Brain microvascular endothelial cell (primary cell): ENCODE measurements at places on chromosomes 12 and 14.

GRCh38 chr14:27672047-27672446, 1074.2 kb upstream of the NOVA1 start:
- DNase-seq = no peak

- DNase-seq = no peak
Observed at GRCh38 chr12:97235102-97235501, 227.5 kb upstream of the RMST start.

DNA sequence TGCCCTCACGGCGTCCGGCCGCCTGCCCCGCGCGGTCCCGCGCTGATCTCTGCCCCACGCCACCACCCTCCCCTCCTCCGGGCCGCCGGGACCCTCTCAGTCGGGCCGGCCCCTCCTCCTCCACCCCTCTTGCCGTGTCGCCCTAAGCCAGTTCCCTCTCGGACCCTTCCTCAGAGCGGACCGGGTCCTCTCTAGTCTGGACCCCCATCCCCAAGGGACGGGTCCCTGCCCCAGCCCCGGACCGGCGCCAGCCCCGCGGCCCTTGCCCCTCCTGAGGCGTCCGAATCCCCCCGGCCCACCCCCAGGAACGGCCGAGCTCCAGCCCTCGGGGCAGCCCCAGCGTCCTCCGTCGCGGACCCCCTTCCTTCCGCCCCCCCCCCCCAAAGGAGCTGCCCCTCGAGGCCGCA, 485 bp downstream of the PPP4R4 start:
- DNase-seq = no peak

DNA sequence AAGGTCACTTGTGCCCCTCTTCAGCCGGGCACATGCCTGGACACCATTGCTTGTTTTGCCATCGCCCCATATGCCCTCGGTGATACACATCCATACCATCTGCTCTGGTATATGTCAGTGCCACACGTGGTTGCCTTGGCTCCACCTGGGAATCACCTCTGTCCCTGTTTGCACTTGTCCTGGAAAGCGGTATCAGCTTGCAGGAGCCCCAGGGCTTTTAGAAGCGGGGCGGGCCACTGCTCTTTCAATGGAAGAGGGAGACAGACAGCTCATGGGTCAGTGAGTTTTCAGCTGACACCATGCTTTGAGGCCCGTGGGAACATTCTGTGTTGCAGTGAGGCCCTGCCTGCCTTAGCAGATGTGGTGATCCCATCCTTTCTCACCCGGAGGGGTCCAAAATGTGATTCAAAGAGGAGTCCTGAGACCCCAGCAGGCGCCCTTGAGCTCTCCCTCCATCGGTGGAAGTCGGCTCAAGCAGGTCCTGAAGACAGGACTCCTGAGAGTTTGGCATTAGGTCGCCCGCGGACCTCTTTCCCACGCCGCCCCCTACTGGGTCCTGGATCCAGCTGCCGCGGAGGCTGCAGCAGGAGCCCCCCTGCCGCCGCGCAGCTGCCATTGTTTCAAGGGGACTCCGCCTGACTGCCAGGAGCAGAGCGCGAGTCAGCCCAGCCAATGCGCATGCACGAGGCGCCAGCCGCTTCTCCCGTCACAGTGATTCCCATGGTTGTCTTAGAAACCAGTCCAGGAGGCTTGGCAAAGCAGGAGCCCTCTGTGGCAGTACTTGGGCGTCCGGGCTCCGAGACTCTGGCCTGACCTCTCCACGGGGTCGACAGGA, 773.2 kb upstream of the ALG10B start:
- no peak for DNase-seq

DNA sequence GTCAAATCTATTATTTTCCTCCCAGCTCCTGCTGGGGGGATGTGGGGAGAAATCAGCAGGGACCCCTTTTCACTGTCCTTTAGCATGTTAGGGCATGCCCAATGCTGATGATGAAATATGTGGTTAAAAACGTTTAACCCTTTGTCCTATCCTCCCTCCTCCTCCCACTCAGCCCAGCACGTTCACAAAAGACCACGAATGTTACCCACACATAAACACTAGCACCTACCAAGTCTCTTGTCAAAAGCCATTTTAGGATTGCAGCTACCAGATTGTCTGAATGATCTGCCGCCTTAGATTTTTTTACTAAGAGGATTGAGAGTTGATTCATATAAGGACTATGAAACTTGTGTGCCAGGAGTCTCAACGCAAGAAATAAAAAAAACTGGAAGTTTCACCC, 70.4 kb downstream of the TBK1 start:
- no peak for DNase-seq

DNA sequence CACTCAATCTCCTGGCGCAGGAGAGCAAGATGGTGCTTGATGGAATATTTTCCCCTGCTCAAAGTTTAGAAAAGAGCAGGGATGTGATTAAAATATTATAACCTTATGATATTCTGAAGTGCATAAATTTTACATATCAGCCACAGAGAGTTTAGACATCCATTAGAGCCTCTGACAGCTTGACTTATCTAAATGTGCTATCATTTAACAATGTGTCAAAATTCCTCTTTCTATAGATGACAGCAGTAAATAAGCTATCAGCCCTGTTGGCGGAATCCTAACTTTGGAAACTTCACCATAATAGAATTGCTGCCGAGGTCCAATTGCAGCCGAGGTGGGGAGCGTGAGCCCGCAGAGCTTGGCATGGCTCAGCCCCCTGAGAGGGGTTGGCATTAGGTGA, 117.7 kb upstream of the MYL2 start:
- no peak for DNase-seq

- DNase-seq = no peak
Observed at GRCh38 chr12:117147639-117148038, 42.6 kb downstream of the FBXO21 start.

GRCh38 chr14:89957791-89958190, 2.1 kb downstream of the TDP1 start:
- peak; percentile 4 for DNase-seq

GRCh38 chr12:59182658-59183455, 262.6 kb upstream of the LRIG3 start:
- DNase-seq = no peak

DNA sequence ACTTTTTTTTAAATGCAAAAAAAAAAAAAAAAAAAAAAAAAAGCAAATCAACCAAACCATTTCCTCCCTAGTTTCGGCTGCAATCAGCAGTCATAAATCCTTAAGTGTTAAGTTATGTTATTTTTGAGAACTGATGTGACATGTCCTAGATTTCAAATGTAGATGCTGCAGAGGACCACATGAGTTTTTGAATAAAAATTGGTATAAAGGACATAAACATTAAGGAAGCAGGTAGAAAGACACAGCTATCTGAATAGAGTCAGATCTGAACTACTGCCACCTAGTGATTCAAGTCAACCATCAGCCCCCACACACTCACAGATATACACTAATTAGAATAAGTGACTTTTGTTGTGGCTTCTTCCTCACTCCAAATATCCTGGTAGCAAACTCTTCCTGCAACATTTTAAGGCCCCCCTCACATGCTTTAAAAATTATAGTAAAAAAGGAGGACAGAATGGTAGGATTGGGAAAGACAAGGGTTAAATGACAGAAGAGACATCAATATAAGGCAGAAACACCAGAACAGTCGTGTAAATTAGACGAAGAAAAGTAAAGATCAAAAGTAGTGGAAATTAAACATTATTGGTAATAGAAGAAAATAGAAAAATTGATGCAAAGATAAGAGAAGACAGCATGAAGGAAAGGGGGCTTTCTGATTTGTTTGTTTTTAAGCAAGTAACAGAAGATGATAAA, 394.5 kb upstream of the ATP2B1 start:
- DNase-seq = peak; percentile 38

- DNase-seq = no peak
Observed at GRCh38 chr12:8648576-8649205, 13.9 kb downstream of the MFAP5 start.

DNA sequence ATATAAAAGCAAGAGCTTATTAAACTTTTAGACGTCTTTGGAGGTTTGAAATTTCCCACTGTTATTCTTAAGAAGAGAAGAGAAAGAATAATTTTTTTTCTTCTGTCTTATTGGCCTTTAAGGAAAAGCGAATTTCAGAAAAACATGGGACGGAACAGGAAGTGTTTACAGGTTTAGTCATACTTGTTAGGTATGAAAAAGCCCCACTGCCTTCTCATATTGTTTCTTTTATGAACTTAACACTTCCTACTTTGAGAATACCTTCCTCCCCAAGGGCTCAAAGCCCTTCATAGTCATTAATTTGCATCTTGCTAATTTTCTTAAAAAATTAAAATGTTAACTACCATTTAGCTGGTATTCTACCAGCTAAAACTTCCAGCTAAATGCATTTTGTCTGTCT, 82.0 kb downstream of the ETV6 start:
- no peak for DNase-seq

- no peak for DNase-seq
Observed at GRCh38 chr14:101561145-101561896, at the start of gene DIO3. DIO3 (plus strand) TSS chr14:101561495.

DNA sequence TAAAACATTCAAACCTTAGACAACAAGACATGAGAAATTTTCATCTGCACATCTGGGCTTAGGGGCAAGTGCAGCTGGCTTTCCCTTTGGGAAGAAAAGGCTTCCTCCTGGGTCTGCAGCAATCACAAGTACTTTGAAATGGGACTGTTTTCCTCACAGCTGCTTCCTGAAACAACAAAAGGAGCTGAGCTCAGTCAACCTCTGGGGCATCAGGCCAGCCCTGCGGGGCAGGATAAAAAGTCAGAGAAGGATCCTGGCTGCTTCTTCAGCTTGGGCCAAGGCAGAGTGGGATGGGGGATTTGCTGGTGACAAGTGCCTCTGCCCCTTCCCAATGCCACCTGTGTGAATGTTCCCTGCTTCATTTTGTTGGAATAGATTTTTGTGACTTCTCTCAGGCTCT, 16.2 kb upstream of the SDR39U1 start:
- no peak for DNase-seq

- DNase-seq = no peak
Observed at GRCh38 chr14:98236314-98236713, 1035.7 kb downstream of the BCL11B start.

GRCh38 chr12:9794484-9795093, 32.7 kb upstream of the KLRF1 start:
- DNase-seq = no peak

- peak; percentile 41 for DNase-seq
Observed at GRCh38 chr12:115223322-115223721, 539.3 kb upstream of the TBX3 start.

DNA sequence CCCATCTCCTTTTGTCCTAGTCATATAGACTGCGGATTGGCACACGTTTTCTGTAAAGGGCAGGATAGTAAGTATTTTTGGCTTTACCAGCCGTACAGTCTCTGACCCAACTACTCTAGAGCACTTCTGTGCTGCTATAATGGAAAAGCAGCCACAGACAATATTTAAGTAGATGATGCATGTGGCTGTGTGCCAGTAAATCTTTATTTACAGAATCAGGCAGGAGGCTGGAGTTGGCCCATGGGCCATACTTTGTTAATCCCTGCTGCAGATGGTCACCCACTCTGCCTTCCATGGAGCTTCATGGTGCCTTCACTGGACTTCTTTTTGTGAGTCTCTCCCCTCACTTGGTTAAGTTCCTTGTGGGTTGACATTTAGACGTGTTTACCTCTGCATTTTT, 584.5 kb upstream of the TBX3 start:
- DNase-seq = no peak

DNA sequence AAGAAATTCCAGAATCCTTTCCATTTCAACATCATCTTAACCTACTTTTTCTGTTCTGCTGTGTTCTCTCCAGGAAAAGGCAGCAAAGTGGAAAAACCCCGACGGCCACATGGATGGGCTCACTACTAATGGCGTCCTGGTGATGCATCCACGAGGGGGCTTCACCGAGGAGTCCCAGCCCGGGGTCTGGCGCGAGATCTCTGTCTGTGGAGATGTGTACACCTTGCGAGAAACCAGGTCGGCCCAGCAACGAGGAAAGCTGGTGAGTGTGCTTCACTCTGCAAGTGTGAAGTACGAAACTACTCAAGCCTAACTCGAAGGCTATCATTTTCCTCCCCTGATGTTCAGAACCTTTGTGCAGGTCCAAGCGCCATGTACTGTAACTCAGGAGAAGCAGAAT, 172.0 kb downstream of the PELI2 start:
- no peak for DNase-seq

DNA sequence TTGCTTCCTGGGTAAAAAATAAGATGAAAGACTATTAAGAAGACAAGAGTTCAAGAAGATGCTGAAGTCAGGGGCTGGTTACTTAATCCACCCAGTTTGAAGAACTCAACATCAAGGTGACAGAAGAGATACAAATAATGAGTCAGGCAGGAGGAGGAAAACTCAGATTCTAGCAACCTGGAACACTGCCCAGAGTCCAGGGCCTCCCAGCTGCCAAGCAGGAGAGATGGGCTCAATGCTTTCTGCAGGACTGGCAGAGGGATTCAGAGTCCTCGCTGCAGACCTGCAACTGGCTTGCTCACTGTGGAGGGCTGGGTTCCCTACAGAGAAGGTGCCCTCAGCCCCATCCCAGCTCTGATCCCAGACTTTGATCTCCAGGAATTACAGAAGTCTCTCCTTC, 28.6 kb upstream of the CEBPE start:
- no peak for DNase-seq

DNA sequence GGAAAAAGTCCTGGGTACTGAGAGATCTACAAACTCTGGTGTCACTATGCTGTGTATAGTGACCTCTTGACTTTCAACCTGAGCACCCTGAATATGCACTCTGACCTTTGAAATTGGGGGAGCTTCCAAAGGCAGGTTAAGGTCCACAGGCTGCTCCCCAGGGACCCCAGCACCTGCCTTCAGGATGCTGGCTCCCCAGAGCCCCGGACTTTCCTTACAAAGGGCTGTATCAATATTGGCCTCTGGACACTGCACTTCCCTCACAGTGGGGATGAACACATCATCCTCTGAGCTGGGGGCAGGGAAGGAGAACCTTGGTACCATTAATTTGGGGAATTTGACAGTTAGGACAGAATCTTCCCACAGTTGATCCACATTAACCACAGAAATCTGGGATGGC, 14.3 kb downstream of the PLD4 start:
- DNase-seq = no peak

- DNase-seq = no peak
Observed at GRCh38 chr14:21505012-21505553, 6.1 kb downstream of the METTL3 start.

DNA sequence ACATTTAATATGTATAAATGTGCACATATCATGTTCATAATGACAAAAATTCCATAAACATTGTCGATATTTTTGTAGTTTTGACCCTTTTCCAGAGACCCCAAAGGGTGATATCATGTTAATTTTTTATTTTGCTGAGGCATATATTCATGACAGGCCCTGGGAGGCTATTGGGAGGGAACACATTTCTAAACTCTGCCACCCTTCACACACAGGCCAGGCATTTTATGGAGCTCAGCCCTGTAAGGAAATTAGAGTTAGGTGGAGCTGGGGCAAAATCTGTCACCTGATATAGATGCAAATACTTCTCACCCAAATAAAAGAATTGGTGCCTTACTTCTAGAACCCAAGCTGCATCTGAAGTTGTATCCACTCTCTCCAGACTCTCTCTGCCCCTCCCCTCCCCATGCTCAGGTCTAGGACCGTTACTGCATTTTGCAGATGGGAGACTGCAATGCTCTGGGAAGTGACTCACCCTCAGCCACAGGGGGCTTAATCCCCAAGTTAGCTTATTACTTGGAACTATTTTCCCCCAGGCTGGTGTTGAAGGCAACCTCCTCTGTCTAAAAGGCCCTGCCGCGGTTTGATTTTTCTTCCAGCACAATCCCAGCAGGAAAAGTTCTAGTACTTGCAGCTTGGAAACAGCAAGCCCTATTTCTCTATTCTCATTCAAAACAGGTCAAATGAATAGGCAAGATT, 238.9 kb downstream of the EMP1 start:
- peak; percentile 9 for DNase-seq

- DNase-seq = no peak
Observed at GRCh38 chr14:51335531-51335930, 95.5 kb downstream of the TMX1 start.
